Lower lobe of right lung (tissue), 2 donors: ENCODE measurements at places on chromosomes 2 and 18. TPM values are rescaled to one million over a fixed set of nuclear protein-coding genes. Genes with fewer than 3 reads are reported as not detected.

Gene ERLEC1
- total RNA-seq: 59.7 TPM

Gene IL1R2
- total RNA-seq: 23.3 TPM

Gene CROCC2
- total RNA-seq: 3.4 TPM

Gene ZNF396
- 4.4 TPM for total RNA-seq

Gene RBM44
- 0.59 TPM for total RNA-seq

Gene STRADB
- 24.5 TPM for total RNA-seq

Gene SLC16A14
- 2.2 TPM for total RNA-seq

Gene SPTBN1
- 601 TPM for total RNA-seq

- DNase-seq: peak; percentile 85
Observed at GRCh38 chr2:241558532-241559322, at the start of gene BOK. Gene BOK (plus strand): TSS chr2:241558745. CDS start chr2:241559484, 739 bp downstream.

- no peak for DNase-seq
Observed at GRCh38 chr2:15964936-15965563, 24.7 kb downstream of the MYCN start.

DNA sequence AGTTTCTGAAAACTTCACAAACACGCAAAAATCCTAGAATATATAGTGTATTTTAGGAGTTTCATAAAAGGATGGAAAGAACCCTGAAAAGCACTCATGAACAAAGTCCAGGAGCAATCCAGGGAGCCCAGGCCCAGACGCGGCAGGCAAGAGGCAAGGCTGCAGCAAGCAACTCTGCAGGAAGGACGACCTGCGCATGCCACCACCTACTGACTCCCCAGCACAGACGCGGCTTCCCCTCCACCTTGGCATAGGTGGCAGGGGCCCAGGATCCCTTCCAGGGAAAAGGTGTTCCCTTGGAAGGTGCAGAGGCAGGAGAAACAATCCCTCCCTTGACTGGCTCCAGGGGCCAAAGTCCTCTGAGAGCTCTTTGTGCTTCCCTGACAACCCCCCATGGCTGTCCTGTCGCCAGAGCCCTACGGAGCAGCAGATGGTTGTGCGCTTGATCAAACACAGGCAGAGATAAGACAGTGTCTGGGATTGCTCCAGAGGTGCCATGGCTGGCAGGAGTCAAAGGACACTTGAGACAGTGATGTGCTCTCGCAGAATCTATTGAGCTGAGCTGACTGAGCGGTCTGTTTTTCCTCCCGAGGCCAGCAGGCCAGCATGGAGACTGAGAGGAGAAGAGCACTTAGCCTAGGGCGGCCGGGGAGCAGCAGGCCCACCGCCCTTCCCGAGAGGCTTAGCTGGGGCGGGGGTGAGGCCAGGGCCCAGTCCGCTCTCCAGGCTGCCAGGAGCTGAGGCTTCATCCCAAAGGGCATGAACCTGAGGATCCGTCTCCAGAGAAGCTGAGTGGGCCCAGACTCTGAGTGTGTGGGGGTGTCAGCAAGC, 10.8 kb upstream of the AMER3 start:
- DNase-seq: no peak

- DNase-seq: no peak
Observed at GRCh38 chr18:76495435-76496193, 572 bp upstream of the ZNF516 start.

- DNase-seq: no peak
Observed at GRCh38 chr2:128271911-128272600, 46.6 kb downstream of the HS6ST1 start.

DNA sequence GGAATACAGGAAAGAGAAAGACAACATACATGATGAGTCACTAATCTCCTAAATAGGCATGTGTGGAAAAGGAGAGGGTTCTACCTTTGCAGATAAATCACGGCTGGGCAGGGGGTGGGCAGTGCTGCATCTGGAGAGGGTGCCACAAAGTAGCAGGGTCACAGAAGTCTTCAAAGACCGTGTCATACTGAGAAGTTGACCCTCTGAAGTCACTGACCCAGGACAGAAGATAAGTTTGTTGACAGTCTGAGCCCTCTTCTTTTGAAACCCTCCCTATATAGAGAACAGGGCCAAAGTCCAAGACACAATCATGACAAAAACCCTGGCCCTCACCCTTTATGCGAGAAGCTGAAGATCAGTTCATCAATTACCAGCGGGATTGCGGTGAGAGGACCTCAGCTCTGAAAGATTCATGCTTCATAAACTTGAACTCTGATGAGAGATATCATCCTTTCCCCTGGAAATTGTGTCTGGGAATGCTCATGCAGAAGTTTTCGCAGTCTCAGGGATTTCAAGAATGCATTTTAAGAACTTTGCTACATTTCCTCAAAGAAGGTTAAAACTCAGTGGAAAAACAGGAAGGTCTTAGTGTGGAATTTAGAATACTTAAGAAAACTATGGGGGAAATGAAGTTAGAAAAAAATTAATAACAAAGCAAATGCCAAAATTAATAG, 129.5 kb downstream of the FAM124B start:
- DNase-seq: no peak

DNA sequence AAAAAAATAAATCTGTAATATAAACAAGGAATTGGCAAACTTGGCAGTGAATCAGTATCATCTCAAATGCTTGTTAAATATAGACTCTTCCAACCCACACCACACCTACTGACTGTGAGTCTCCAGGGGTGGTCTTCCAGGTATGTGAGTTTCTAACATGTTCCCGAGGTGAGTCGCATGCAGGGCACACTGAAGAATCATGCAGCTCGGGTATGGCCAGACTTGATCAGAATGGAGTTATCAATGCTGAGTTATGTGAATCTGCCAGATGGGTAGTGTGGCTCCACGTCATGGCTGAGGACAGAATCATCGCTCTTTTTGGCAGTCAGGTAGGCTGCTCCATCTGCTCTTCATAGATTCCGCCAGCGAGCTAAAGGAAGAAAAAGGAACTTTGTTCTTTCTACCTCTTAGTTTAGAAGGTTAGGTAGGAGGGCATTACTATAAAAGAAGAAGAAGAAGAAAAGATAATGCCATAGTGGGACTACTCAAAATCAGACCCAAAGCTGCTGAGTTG, 1279.7 kb upstream of the ZEB2 start:
- no peak for DNase-seq

- no peak for DNase-seq
Observed at GRCh38 chr2:152099367-152100050, 665 bp upstream of the CACNB4 start.

- DNase-seq: no peak
Observed at GRCh38 chr2:63369146-63369545, 219.1 kb downstream of the WDPCP start.

DNA sequence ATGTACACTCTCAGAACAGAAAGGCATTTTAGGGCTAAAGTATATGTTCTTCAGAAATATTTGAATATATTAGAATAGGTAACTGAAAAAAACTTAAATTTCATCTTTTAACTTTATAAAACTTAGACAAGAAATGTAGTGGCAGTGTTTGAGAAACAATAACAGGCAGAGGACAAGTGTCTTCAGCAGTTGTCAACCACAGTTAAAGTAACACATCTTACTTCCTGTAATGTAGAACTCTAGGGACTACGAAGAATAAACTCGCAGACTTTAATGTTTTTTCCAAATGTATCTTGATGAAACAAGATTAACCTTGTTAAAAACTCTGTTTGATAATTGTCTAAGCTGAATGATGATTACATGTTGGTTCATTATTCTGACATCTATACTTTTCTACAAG, 50.7 kb downstream of the RMDN2 start:
- DNase-seq: no peak

DNA sequence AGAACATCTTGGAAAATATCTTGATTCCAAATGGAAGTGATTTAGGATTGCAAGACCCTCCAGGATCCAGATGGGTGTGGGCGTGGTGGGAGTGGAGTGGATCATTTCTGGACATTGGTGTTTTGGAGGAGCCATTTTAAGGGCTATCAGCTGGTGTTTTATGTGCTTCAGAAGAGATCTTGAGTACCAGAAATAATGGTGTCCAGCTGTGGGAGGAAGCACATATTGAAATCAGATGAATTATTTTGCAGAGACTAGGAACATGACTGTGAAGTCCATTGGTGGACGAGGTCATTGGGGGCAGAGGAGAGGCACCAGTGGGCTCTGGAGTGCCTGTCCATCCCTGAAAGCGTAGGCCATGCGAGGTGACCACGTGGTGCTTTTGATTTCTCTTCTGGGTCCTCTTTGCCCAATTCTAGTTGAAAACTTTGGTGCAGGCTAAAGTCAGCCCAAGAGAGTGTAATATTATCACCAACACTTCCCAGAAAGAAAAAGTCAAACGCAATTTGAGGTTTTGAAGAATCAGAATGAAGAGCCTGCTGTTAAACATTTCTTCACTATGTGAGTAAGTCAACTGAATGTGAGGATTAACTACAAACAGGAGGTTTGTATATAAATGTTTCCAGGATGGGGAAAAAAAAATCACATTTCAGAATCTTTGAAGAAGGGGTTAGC, 31.6 kb downstream of the RNF144A start:
- DNase-seq: no peak

DNA sequence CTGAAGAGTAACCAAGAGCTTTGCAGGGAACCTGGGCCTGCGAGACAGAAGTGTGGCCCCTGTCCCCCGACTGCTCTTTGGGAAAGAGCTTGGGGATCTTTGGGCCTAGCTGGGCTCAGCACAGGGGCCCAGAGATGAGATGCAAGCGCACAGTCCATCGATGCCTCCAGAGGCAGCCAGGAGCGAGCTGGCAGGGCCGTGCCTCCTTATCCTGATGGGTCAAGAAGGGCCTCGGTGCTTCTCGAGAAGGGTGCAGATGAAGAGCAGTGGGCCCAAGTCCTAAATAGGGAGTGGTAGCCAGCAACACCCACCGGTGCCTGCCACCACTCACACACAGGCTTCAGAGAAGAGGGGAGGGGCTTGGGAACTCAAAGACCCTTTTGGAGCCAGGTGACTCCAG, 17.6 kb downstream of the KCNK3 start:
- no peak for DNase-seq

GRCh38 chr2:201233812-201234662, 26.3 kb upstream of the CASP8 start:
- DNase-seq: peak; percentile 53
